ENCODE measurements at places on chromosomes 7 and 10. TPM values are rescaled to one million over a fixed set of nuclear protein-coding genes. Genes with fewer than 3 reads are reported as not detected.

The SPDYE5 gene
- total RNA-seq = 0.25 TPM

The SOSTDC1 gene
- not detected for total RNA-seq

The CALHM1 gene
- total RNA-seq = not detected

The MAP3K8 gene
- total RNA-seq = 48.6 TPM

The IL2RA gene
- total RNA-seq = 2.5 TPM

The HOGA1 gene
- total RNA-seq = not detected

The LRGUK gene
- 0.42 TPM for total RNA-seq

The CABCOCO1 gene
- not detected for total RNA-seq

The MAD1L1 gene
- 88.7 TPM for total RNA-seq

The AKR1D1 gene
- total RNA-seq = not detected

The BRI3 gene
- total RNA-seq = 70.8 TPM

The ZNF273 gene
- total RNA-seq = 8.7 TPM

The PRPS1L1 gene
- total RNA-seq = not detected

The SLC13A1 gene
- total RNA-seq = not detected

The ATRNL1 gene
- not detected for total RNA-seq

The NEBL gene
- not detected for total RNA-seq

The GARIN1A gene
- total RNA-seq = 0.94 TPM

The DENND2A gene
- not detected for total RNA-seq

The MCM10 gene
- 0.08 TPM for total RNA-seq

The EFCAB10 gene
- total RNA-seq = not detected

The CPEB3 gene
- 1.1 TPM for total RNA-seq

The CALCR gene
- total RNA-seq = not detected

The LRRC4 gene
- total RNA-seq = 1.5 TPM

The GPR15LG gene
- not detected for total RNA-seq

The PPP1R9A gene
- 0.11 TPM for total RNA-seq

The GPNMB gene
- not detected for total RNA-seq

The GCK gene
- total RNA-seq = 1.1 TPM

The DGKI gene
- not detected for total RNA-seq

The NEUROG3 gene
- not detected for total RNA-seq

The KNDC1 gene
- total RNA-seq = not detected

The TET1 gene
- 1.4 TPM for total RNA-seq

The CFAP46 gene
- not detected for total RNA-seq

The IGF2BP3 gene
- total RNA-seq = not detected
